ENCODE measurements at places on chromosomes 4 and X.

- no peak for DNase-seq
These were observed 122.8 kb downstream of the DIPK2B start for GRCh38 chrX:45077748-45078424.

DNA sequence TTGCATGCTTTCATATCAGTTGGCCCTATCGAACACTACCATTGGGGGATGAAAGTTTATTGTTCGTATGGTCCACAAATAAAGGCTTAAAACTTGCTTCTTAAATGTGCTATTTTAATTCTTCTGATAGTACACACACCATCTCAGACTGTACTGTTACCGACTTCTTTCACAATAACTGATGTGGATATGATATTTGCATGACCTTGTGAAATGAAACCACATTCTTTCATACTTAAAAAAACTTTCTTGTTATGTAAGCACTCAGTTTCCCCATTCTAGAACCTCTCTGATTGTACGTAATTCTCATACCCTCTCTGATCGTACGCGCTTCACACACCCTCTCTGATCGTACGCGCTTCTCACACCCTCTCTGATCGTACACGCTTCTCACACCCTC lies 12.0 kb upstream of the WDR19 start:
- DNase-seq = no peak

GRCh38 chr4:77581724-77582123 lies 23.9 kb upstream of the CXCL13 start:
- DNase-seq = no peak

- no peak for DNase-seq
These were observed 11.3 kb upstream of the CD38 start for GRCh38 chr4:15766821-15767220.

DNA sequence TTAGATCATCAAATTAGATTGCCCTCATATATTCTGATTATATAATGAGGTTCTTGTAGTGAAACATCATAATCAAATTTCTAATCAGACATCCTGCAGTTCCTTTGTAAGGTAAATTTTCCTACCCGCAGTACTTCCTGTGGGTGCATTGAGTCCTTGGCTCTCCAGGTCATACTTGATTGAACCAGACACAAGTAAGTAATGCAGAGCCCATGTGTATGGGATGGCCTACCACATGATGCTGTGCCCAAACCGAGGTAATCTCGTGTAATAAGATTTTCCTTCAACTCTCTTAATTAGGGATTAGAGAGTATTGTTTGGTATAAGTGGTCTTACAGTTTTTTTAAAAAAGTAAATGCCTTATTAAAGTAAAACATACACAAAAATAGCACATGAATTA lies 1841.8 kb downstream of the PCDH7 start:
- no peak for DNase-seq

DNA sequence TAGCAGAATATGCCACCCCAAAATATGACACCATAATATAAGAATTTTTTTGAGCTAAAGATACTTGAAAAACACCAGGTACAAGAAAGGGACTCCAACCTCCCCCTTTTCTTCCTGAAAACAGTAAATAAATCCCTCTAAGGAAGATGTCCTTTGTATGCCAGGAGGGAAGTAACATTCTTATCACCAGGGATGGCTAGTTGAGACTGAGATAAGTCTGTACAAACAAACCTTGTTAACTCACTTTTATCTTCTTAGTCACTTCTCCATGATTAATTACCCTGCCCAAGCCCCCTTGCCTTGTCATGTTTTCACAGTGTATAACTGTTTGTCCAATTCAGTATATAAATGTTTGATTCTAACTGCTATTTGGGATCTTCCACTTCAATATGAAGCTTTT lies 888.0 kb downstream of the PCDH18 start:
- no peak for DNase-seq

DNA sequence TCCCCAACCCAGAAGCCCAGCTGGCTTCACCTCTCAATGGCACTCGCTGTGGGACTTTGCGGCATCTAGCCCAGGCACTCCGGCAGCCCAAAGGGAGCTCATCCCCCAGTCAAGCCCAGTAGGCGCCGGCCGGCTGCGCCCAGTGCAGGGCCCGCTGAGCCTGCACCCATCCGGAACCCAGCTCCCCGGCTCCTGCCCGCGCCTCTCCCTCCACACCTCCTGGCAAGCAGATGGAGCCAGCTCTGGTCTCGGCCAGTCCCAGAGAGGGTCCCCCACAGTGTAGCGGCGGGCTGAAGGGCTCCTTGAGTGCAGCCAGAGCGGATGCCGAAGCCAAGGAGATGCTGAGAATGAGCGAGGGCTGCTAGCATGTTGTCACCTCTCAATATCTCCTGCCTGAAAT lies 116.8 kb upstream of the UGT8 start:
- no peak for DNase-seq

DNA sequence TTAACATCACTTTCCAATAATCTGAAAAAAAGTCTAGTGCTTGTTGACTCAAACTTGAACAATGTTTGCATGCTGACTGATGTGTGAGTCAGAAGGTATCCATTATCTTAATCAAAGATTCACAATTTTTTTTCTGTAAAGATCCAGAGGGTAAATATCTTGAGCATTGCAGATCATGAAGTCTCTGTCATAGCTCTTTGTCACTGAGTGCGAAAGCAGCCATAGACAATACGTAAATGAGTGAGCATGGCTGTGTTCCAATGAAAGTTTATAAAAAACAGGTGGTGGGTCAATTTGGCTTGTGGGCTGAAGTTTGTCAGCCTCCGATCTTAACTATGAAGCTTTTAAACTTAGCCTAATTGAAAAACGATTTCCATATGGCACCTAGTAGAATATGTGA lies 37.7 kb downstream of the NHS start:
- no peak for DNase-seq

DNA sequence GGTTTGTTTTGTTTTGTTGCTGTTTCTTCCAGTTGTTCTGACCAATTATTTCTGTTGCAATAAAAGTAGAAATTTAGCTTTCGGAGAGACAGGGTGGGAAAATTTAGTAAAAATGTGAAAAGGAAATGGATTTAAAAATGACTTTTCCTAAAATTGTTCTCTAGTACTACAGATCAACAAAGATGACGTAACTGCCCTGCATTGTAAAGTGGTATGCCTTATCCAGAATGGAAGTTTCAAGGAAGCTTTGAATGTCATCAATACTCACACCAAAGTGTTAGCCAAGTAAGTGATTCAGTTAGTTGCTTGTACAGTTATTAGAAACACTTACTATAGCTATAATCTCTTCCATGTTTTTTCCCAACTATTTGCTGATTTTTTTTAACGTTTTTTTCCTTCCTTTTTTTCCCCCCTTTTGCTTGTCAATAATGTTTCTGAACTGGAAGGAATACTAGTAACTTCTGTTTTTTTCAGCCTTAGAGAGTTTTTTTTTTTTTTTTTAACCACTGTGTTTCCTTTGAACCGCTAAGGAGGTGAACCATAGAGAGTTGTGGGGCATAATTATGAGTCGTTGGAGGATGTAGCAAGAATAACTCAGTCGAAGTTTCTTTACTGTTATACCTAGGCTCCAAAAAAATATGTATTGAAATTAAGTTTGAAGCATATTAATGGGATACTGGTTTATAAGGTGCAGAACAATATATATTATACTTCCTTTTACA lies 2.2 kb downstream of the SRP72 start:
- DNase-seq = no peak

GRCh38 chr4:144342949-144343760 lies 202.6 kb upstream of the GYPA start:
- DNase-seq = no peak
